ENCODE measurements at places on chromosomes 1 and 21. TPM values are rescaled to one million over a fixed set of nuclear protein-coding genes. Genes with fewer than 3 reads are reported as not detected.

- DNase-seq = no peak
- H3K36me3 ChIP-seq = no peaks in the 10 kb centered on the region
- H3K27me3 ChIP-seq = no peaks in the 10 kb centered on the region
- H3K4me3 ChIP-seq = no peak overlapping the region
Observed at GRCh38 chr1:157032303-157032702, 13.2 kb downstream of the ARHGEF11 start.

- no peak overlapping the region for H3K4me3 ChIP-seq
- no peaks in the 10 kb centered on the region for H3K36me3 ChIP-seq
- no peaks in the 10 kb centered on the region for H3K27me3 ChIP-seq
- no peak for DNase-seq
Observed at GRCh38 chr1:214946615-214947014, 135.9 kb upstream of the KCNK2 start.

Gene ABCG1
- 15.0 TPM for total RNA-seq

Gene RPF1
- 28.0 TPM for total RNA-seq
